ENCODE measurements at places on chromosomes 6 and 20.
A peak's percentile ranks its signal among the peaks of the same experiment; 100 is the strongest.

GRCh38 chr20:60804918-60805630, 447.0 kb upstream of the CDH4 start:
- DNase-seq: no peak

GRCh38 chr6:44192428-44193041, 24.2 kb upstream of the MYMX start:
- DNase-seq: no peak

GRCh38 chr20:61100489-61100888, 151.6 kb upstream of the CDH4 start:
- DNase-seq: no peak

GRCh38 chr6:134482593-134483270, 164.8 kb upstream of the SGK1 start:
- DNase-seq: no peak

DNA sequence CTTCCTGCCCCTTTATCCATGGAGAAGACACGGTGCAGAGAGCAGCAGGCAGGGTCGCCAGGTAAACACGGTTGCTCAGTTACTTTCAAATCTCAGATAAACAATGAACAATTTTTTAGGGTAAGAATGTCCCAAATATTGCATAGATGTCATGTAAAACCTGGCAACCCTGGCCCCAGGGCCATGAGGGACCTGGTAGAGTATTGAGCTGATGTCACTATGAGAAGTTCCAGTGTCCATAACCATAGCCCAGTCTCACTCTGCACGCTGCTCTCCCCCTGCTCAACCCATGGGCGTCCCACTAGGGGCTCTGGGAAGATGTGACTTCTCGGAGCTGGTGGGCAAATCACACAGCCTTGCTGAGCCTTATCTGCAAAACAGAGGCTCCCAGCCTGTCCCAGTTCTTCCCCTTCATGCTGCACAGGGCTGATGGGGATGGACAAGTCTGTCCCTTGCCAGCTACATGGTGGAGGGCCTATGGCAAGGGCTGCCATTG, 71.3 kb upstream of the TOP1 start:
- DNase-seq: no peak

- DNase-seq: no peak
These were observed 89.1 kb upstream of the PHACTR3 start for GRCh38 chr20:59515013-59515905.

DNA sequence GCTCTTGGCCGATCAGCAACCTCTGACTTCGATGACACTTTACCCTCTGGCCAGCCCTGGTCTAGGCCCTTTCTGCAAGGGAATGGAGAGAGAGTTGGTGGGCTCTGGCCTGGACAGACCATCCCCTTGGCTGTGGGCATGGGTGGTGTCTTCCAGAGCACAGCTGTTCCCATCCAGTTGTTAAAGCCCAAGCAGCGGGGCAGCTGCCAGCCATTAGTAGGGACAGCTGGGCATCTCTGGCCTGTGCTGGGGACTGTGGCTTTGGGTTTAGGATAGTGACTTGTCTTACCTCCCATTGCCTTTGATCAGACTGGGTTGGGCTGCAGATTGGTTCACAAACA, 2.8 kb downstream of the CDC25B start:
- no peak for DNase-seq

GRCh38 chr6:62528894-62529526, 243.0 kb upstream of the KHDRBS2 start:
- no peak for DNase-seq

- DNase-seq: no peak
These were observed 1303.9 kb upstream of the GJE1 start for GRCh38 chr6:140828856-140829255.

DNA sequence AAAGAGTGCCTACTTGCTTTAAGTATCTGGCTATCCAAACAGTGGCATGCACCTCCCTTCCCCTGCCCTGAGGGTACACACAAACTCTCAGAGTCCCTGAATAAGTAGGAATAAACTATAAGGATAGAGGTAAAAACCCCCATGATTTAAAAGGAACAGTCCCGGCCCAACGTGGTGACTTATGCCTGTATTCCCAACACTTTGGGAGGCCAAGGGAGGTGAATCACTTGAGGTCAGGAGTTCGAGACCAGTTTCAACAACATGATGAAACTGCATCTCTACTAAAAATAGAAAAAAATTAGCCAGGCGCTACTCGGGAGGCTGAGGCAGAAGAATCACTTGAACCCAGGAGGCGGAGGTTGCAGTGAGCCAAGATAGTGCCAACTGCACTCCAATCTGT, 22.2 kb downstream of the SAMHD1 start:
- no peak for DNase-seq

DNA sequence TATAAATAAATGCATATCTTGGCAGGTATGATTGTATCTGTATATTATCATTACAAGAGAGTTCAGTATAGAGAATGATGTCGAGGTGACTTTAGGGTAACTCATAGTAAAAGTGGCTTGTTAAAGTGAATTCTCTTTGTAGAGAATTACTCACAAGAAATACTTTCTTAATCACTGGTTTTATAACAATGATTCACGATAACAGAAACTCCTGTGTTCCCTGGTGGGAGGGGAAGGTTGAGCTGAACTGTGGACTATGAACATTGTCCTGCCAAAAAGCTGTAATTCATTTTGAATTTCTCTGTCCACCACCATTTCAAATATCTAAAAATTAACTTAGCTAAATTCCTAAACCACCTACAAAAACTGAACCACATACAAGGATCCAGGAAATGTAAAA, 7.7 kb downstream of the TPMT start:
- no peak for DNase-seq

- DNase-seq: no peak
These were observed 476.9 kb downstream of the KHDRBS2 start for GRCh38 chr6:61809004-61809595.

GRCh38 chr6:87180105-87180728, 24.9 kb downstream of the ZNF292 start:
- no peak for DNase-seq

DNA sequence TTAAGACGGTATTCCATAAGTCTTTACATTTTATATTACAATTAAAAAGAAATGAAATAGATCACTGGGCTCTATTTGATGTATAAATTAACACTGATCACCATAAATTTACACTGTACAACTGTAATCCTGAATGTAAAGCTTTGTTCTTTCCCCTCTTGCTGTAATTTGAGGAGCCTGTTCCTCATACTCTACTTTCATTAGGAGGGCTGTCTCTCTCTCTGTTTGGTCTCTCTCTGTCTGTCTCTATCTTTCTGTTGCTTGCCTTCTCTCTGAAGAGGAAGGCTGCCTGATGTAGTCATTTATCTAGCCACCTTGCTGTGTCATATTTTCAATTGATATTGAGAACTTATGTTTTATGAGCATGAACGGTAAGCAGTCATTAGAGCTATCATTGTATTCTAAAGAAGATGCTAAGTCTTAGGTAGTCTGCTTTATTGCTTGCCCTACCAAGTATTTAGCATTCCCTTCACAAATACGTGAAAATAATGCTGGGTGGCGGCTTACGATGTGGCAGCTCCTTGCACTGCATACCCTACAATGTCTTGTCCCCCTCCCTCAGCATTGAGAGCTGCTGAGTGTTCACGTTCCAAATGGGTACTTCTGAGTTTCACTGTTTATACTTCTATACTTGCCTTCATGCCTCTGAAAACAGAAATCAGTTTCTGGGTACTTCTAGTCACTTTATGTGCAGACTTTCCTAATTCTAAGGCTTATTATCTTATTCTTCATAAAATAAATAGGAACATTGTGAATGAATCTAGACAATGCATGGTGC, 205.5 kb downstream of the NKAIN2 start:
- no peak for DNase-seq

DNA sequence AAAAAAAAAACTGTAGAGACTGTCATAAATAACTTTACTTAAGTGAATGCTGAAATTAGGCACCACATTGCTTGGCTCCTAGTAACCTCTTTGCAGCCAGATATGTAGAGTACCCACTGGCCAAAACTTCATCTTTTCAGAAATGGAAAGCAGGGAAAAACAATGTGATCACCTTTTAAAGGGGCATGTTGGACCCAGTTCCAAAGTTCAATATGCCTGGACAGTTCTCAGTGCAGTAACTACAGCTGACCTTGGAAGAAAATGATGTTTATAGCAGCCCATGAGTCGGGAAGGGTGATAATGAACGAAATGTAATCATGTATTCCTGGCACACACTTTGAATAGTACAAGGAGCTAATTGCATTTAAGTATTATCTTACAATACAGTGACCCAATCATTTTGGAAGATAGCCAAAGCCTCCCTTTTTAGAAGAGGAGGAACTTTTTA, 93.6 kb upstream of the TAB2 start:
- DNase-seq: no peak

DNA sequence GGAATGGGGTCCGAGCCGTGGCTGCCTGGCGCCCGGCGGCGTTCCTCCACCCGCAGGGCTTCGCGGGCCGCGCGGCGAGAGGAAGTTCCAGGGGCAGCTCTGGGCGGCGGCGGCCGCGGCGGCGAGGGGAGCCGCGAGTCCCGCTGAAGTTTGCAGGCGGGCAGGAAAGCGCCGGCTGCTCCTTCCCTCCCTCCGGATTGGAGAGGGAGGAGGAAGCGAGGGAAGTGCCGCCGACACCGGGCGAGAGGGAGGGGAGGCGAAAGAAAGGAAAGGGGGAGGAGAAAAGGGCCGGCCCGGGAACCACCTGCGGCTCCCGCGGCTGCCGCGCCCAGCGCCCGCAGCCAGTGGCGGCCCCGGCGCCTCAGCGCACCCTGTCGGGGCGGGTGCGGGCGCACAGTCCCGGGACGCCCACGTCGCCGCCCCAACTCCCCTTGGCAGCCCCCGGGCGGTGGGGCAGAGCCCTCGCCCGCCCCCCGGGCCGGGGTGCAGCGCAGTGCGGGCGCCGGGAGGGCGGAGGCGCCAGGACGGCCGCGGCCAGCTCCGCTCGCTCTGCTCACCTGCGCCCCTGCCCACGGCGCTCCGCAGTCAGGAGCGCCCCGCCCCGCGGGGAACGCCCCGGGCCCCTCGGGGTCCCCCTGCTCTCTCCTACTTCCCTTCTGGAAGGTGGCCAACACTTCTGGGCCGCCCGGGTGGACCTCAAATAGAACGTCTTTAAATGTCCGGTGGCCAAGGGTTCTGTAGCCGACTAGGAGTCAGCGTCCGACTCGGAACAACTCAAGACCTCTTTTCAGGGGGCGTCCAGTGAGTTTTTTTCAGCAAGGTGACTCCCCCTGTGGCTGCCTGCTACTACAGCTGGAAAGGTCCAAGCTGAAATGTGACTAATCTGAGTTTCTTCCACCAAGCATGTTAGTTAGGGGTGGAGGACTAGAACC, 80.3 kb upstream of the CCDC28A start:
- DNase-seq: peak; percentile 62

DNA sequence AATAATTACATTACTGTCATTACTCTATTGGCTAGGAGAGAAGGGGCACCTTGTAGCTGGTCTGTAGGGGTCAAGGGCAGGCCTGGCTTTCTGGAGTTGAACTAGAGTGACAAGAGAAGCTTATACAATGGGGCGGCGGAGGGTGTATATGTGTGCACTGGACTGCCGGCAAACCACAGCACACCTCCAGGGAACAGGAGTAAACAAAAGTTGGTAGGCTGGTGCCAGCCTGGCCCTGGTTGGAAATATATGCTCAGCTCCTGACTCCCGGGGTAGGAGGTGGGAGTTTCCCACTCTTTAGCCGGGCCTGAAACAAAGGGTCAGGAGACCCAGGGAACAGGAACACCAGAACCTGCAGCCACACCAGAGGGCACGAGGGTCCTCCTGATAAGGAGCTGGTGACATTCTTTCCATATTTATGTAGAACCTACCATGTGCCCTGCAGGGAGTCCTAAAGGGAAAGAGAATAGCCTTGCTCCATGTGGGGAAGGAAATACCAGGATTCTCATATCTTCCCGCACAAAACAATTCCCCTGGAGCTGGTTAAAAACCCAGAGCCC, 5.1 kb downstream of the C6orf132 start:
- no peak for DNase-seq

- DNase-seq: no peak
These were observed 37.7 kb downstream of the C6orf132 start for GRCh38 chr6:42104804-42105125.

- no peak for DNase-seq
These were observed 262.2 kb upstream of the FLRT3 start for GRCh38 chr20:14599613-14600012.

- DNase-seq: no peak
These were observed 98.8 kb downstream of the CLVS2 start for GRCh38 chr6:123094795-123095194.

GRCh38 chr20:60427516-60427915, 469.3 kb downstream of the CDH26 start:
- no peak for DNase-seq

GRCh38 chr6:149228311-149228955, 89.1 kb upstream of the TAB2 start:
- no peak for DNase-seq

GRCh38 chr6:109762166-109762565, 71.1 kb downstream of the FIG4 start:
- DNase-seq: no peak

DNA sequence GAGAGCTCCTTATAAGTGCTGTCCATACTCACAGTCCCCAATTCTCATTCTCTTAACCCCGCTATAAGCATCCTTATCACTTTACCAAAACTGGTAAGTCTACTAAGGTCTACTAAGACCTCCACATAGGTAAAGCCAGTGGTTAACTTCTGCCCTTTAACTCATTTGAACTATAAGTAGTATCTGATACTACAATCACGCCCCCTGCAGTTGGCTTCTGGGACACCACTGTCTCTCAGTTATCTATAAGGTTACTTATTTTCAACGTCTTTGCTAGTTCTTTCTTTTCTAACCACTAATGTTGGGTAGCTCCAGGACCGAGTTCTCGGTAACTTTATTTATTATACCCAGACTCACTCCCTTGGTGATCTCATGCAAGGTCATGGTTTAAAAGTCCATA, 142.6 kb downstream of the ARHGAP18 start:
- no peak for DNase-seq

DNA sequence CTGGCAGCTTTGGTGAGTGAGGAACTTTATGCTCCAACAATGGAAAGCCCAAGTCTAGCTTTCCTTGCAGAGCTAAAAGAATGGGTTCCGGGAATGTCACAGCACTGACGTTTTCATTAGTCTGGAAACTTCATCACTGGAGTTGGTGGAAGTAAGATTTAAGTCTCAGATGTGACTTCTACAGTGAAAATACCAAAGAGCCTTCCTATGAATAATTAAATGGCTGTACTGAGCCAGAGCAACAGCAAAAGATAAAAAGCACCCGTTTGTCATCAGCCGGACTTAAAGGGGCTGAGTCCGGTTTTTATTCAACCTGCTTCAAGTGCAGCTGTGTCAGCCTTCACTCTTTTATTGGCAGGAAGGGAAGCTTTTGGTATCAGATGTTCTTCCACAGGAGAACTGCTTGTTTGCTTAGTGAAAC, 46.5 kb upstream of the SHLD1 start:
- peak; percentile 35 for DNase-seq

DNA sequence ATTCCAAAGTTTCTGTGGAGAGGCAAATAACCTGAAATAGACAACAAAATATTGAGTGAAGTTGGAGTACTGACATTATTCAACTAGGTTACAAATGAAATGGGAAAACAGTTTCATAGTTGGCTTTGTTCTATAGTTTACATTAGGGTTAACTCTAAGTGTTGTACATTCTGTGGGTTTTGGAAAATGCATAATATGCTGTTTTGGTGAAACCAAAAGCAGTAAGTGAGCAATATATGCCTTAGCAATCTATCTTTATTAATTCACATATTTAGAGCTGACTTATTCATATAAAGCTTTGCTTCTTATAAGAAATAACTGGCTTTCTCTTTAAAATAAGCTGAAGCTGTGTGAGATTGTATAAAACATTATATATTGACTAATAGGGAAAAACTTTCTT, 157.5 kb upstream of the AHI1 start:
- DNase-seq: no peak
